ENCODE measurements at places on chromosomes 1 and 21.

GRCh38 chr1:232893481-232894313 lies 56.7 kb upstream of the NTPCR start:
- no peak for DNase-seq

DNA sequence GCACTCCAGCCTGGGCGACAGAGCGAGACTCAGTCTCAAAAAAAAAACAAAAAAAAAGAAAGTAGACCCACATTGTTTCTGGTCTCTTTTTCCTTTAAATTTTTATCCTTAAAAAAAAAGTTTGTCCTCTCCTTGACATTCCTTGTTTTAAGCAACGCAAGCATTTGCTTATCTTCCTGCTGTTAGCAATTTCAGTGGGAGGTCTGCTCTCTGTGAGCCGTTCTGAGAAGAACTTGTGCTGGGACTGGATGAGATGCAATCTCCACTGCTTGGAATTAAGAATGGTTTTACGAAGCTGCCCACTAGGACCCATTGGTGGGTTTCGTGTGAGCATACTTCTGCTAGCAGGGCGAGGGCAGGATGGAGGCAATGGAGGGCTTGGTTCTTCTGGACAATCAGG lies 225.1 kb upstream of the TMEM51 start:
- DNase-seq, result no peak

DNA sequence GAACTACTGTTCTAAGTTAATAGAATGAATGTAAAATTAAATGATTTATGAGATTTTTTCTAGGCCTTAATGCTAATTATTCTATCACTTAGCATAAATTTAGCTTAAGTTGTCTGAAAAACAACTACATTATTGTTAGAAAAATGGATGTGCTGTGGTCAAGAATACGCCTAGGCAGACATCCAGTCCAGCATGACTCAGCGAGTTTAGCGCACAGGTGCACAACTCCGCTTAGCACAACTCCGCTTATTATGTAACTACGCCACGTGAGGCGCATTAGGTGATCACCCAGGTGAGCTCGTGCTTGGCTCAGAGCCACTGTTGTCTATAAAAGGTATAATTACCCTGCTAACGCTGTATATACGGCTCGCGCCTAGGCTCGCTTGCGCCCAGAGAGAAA lies 1043.6 kb upstream of the ADGRL4 start:
- DNase-seq, result no peak

DNA sequence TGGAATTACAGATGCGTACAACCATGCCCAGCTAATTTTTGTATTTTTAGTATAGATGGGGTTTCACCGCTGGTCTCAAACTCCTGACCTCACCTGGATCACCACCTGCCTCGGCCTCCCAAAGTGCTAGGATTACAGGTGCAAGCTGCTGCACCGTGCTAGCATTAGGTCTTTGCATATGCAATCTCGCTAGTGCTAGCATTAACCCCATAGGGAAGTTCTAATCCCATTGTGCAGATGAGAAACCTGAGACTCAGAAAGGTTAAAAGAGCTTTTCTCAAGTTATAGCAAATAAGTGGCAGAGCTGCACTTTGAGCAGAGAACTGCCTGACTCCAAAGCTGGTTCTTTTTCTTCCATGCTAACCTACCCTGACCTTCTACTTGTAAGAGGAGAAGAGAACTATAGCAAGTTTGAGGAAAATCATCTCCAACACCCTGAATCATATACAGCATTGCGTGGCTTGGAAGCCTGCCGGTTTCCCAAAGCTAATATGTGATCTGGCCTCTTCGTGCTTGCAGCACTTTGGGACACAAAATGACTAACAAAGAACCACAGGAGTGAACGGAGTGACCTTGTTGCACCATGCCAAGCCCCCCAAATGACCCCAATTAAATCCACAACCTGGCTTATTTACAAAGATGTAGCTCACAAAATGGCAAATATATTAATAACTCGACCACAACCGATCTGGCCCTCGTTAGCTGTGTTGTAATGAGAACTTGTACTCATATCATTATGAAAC lies 185.1 kb downstream of the TM2D1 start:
- DNase-seq, result no peak

DNA sequence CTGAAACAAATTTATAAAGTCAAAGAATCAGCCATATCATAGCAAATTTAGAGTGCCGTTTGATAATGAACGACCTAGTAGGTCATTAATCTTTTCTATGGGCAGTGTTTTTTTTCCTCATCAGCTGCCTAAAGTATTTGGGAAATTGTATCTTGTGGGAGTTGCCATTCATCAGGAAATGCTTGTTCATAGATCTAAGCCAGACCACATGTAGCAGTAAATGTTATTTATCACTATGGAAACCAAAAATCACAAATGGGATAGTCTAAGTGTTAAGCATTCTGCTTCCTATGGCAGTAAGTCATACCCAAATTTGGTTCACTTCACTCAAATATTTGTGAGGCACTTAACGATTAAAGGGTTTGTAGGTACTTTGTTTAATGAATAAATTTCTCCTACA lies 52.9 kb downstream of the LRRC8D start:
- DNase-seq, result no peak

DNA sequence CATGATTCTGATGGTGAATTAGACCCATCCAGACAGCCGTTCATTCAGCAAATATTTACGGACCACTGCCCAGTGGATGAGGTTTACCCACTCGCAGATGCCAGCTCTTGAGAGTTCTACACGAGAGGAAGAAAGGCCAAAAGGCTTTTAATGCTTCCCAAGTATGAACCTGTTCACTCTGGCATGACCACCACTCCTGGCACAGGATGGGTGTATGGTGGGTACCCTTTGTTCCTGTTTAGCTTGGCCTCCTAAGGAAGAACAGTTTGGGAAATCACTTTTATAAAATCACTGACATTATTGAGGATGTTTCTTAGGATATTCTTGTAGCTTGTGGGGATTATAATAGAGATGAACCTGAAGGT lies 67.2 kb downstream of the HMGB4 start:
- DNase-seq, result no peak

DNA sequence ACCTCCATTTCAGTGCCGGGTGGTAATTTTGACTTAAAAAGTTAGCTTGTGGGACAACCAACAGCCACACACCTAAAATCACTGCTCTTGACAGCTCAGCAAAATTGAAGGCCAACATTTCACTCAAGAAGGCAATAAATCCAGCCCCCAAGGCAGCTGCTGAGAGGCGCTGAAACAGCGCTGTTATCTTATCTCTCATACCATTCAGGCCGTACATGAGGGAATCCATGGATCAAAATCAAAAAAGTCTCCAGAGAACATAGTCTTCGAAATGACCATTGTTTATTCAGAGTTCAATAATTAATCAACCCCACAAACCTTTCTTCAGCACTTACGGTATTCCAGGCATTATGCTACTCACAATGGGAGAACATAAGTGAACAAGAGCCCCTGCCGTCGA lies 38.5 kb downstream of the ZBTB18 start:
- no peak for DNase-seq

DNA sequence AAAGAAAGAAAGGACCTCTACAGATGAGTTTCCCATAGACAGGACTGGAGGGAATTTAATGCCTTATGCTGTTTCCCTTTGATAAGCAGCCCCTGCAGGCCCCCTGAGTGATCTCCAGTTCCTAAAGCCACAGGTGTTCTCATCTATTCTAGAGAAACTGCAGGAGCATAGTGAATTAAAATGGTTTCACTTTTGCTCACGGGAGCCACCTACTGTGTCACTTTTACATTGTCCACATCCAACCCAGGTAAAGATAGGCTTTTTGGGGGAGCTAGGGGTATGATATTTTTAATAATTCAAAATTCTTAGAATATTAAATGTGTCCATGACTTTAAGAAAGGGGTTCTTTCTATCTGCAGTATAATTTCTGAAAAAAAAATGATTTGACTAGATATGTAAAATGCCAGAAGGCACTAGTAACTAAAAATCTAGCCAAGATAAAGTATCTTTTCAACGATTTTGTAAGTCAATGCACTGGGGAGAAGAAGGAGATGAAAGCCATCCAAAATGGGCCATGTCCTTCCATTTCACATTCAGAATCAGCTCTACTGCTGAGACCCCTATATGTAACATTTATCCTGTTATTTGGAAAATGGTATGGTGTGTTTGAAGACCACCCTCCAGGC lies 267.3 kb upstream of the DUSP10 start:
- no peak for DNase-seq

DNA sequence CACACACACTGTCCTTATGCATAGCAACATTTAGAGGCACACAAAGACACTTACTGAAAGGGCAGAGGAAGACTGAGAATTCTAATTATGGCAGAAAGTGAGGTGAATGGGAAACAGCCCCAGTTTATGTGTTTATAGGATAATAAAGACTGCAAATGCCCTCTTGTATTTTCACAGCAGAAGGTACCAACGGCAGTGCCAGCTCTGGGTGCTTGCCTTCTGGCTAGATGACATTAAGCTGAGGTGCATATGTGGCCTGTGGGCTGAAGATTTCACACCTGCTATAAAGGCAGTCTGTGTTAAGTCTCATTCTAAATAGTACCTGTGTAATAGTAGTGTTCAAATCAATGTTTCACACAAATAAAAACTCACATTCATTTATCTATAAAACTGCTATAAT lies 347.2 kb upstream of the ZRANB2 start:
- no peak for DNase-seq

DNA sequence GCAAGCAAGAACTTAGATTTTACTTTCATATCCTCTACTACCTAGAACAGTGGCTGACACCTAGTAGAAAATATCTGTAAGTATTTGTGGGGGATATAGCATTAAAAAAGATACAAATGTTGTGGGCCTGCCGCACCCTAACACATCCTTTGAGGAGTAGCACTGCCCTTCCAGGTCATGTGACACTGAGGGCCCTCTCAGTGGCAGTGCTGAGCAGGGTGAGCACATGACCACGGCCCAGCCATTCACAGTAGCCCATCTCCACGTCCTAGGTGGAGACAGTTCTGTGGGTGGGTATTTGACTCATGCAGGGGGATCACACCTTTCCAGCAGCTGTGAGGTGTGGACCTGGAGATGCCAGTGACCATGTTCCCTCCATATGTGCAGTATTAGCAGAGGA lies 108.9 kb downstream of the OMA1 start:
- DNase-seq, result no peak

DNA sequence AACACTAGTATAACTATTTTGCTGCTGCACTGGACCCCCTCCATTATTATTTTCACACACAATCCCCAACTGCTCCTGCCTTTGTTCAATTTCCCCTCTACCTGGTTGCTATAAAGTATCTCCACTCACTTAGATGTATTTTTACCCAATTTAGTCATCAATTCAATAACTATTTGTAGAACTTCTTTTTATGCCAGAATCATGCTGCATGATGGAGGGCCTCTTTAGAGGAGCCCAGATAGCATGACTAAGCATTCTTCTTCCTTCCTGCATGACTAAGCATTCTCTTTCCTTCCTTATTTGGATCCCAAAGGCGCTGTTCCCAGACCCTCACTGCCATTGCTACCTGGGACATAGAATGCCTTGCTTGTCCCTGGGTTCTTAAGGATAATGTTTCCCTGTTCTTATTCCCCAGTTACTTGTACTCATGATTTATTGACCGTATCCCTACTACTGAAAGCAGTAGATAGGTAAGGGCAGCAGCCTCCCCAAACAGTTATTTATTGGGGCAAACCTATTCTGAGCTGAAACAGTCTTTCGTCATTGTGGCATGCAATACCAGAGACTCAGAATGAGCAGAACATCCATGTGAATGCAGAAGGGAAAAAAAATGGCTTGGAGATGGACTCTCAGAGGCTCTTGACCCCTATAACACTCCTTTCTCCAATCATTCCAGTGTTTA lies 89.3 kb upstream of the AKT3 start:
- no peak for DNase-seq

DNA sequence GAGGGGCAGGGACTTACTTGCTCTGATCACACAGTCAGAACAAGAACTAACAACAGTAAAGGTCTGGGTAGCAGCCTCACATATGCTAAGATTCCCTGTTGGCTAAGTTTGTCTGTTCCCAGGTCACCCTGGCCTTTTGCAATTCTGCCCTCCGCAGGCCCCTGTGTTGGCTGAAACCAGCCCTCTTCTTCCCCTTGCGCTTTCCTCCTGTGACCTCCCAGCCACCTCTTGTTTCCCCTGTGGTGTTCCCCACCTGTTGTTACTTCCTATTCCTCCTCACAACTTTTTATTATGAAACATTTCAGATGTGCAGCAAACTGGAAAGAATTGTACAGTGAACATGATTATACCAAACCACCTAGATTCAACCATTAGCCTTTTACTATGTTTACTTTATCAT lies 23.4 kb downstream of the MAPKAPK2 start:
- no peak for DNase-seq

DNA sequence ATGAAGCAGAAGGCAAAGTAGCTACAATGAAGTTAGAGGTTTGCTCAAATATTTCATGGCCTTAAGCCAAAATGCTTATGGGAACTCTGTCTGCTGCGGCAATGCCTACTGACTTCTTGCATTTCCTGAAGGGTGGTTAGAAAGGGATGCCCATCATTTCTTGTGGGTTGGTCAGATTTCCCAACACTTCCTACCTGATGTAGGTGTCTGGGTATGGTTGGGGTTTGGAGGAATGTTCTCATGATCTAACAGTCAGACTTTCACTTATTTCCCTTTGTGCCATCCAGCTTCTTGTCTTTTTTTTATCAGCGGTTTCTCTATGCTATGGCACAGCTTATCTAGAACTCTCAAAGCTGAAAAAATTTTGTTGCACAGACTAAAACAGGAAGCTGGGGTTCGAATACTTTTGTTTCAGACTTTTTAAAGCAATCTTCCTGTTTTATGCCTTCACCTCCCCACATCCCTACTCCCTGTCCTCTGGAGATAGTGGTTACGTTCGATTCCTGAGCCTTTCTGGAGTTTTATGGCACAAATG lies 307.7 kb downstream of the USP25 start:
- DNase-seq, result no peak

DNA sequence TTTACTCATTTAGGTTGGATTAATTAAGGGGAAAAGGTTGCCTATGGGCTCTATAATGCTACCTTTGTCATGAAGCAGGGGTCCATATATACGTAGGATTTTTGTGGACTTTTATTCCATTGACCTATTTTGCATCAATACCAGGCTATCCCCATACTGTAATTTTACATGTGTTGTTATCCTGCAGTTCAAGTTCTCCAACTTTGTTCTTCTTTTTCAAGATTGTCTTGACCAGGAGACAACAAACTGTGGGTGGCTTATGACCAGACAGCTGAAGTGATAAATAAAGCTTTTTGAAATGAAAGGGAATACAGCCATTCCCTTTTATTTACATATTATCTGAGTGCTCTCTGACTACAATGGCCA lies 345.7 kb downstream of the BARHL2 start:
- DNase-seq, result no peak

GRCh38 chr1:212962509-212962908 lies 12.2 kb downstream of the VASH2 start:
- no peak for DNase-seq

DNA sequence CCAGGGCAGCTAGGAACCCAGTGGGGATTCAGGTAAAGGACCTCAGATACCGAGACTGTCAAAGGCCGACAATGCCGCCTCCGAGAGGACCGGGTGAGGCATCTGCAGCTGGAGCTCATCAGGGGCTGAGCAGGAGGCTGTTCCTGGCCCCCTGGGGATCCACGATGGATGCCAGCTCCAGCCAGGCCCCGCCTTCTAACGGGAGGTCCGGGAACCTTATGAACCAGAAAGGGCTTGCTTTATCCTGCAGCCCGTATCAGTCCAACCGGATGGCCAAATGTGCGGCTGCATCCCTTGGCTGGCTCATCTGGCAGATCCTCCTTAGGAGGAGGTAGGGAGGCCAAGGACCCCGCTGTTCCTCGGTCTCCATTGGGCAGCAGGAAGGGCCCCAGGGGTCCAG lies 32.0 kb downstream of the SLC45A1 start:
- no peak for DNase-seq

- DNase-seq, result no peak
These were observed 35.1 kb upstream of the CNN3 start for GRCh38 chr1:94961988-94962387.
